GM19239 (cell line): ENCODE measurements at places on chromosomes 7 and 10.

DNA sequence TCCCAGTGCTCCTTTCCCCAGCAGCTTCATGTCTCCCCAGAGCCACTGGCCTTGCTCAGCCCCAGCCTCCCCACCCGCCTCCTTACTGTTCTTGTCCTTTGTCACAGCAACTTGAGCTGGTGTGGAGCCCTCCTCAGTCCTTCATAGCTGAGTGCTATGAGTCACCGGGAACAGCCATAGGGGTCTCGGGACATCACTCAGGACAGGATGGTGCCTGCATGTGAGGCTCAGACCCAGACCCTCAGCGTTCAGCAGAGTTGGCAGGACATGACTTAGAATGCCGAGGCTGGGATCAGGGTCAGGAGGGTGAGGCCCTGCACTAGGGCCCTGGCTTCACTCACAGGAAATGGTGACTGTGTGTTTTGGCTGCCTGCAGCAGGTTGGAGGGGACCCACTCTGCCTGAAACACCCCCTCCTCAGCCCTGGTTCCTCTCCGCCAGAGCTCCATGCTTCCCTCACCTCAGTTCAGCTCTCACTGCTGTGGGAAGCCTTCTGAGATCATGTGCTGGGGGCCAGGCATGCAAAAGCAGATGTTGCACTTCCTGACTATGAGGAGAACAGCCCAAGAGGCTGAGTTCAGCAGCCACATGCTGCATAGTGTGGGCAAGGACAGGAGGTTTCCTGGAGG, 40.7 kb upstream of the GJD4 start:
- no peak for DNase-seq

GRCh38 chr7:88357781-88358525, 51.3 kb upstream of the STEAP4 start:
- no peak for DNase-seq

- no peak for DNase-seq
These were observed 28.8 kb upstream of the ZNF488 start for GRCh38 chr10:47412869-47413268.

DNA sequence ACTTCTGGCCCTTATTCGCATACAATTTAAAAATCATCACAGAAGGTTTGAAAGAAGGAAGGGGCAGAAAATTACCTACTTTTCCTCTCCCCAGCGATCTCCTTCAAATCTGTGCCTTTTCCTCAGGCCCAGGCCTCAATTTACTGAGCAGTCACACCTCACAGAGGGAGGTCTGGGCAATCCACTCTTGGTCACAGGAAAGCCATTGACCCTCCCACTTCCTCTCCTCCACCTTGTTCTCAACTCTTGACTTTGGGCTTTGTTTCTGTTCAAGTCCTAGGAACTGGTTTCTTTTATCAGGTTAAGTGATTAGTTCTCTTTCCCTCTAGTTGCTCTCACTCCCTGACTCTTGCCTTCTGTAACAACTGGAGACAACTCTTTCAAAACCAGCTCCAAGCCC, 37.0 kb upstream of the ATRNL1 start:
- no peak for DNase-seq

- no peak for DNase-seq
These were observed 494.0 kb downstream of the TNS3 start for GRCh38 chr7:47087866-47088265.
